ENCODE measurements at places on chromosomes 4 and X.

- no peak for DNase-seq
Observed at GRCh38 chr4:98284640-98285046, 23.5 kb downstream of the RAP1GDS1 start.

DNA sequence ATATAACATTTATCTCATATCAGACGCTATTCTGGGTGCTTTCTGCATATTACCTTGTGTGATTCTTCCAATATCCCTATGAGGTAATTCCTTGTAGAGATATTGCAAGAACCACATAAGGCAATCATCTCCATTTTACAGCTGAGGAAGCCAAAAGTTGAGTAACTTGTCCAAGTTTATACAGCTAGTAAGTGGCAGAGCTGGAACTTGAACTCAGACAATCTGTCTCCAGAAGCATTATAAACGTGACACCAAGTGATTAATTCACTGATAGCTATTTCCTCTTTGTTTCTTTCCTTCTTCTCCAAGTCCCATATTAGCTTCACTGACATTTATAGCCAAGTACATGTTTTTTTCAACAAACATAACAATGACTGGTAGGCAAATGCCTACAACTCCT, 7.3 kb downstream of the EMCN start:
- no peak for DNase-seq

GRCh38 chr4:43782391-43782790, 666.2 kb downstream of the KCTD8 start:
- no peak for DNase-seq

GRCh38 chr4:38503689-38504395, 160.2 kb upstream of the KLF3 start:
- DNase-seq, result no peak

DNA sequence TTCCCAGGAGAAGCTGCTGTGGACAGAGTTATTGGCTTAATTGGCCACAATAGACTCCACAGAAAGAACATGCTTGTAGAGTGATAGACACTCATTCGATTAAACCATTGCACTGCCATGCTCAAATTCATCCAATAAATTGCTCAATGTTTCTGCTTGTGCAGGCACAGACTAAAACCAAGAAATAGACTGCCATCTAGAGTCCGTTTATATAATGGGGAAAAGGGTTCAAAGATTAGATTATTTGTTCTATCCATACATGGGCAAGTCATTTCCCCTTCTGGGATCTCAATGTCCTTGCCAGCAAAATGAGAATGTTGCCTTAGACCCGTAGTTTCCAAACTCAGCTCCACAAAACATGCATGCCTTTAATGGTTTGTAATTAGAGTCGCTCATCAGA, 8.7 kb downstream of the SMIM10 start:
- no peak for DNase-seq

DNA sequence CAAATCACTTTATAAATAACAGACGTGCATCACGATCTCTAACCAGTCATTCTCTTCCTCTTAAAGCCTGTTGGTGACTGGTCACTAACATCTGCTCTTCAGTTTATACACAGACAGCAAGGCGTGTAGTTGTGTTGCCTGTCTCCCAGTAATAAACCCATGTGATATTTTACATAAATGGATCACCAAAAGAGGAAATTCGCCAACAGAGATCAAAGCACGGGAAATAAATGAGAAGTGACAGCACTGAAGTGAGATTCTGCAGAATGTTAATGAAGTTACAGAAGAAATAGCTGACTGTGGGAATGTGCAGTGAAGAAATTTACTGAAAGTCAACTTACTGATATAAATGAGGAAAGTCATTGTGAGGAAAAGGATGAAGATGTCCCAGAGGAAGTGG, 47.0 kb downstream of the AFF1 start:
- DNase-seq, result no peak

- DNase-seq, result no peak
Observed at GRCh38 chrX:121569609-121570008, 522.2 kb downstream of the GLUD2 start.

DNA sequence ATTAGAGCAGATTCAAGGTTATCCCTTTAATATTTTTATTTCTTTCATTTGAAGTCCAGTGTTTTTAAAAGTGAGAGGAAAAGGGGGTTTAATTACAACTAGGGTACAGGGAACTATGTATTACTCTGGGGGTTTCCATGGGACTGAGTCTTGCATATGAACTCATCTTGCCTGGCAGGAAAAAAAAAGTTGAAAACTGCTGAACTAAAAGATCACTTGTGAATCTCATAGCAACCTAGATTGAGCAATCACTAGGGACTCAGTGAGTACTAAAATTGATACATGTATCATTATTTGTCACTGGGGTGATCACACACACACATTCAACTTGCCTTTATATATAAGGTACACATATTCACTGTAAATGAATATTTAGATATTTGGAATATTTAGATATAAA, 180.7 kb upstream of the SFRP2 start:
- no peak for DNase-seq

DNA sequence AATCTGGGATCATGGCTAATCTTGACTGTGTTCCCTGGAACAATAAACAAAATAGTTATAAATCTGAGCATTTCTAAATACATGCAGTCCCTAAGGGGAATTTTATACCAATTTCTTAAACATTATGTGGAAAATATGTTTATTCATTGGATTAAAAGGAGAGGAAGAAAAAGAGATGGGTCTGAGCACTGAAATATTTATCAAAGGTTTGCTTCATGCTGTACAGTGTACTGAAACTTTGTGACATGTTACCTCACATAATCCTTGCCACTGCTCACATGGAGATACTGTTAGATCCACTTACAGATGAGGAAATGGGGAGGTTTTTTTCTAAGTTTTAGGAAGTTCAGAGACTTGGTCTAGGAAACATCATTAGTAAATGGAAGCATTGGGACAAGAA, 443.6 kb downstream of the SPRY1 start:
- DNase-seq, result no peak

GRCh38 chr4:59818656-59819055, 1381.5 kb upstream of the ADGRL3 start:
- DNase-seq, result no peak

- no peak for DNase-seq
Observed at GRCh38 chrX:103276581-103277002, at the start of gene TCEAL5. TCEAL5 (minus strand) TSS chrX:103276750; CDS start chrX:103274563, 2,187 bp downstream.

DNA sequence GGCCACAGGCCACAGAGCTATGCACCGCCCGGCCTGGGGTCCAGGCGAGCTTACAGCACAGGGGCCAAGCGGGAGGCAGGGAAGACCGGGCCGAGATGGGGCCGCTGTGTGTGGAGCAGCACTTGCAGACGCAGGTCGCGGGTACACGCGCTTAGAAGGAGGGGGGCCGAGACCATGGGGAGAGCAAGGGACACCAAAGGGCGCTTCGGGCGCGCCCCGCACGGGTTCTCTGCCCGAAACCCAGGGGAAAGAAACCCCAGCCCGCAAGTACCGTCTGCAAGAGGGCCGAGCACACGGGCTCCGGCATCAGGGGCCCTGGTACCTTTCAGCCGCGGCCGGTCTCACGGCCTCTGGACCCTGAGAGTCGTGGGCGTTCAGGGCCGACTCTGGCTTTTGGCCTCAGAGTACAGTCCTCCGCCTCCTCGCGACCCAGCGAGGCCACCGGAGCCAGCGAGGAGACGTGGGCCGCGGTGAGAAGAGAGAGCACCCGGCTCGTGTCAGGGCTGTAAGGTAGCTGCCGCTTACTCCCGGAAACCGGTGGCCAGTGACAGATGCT, 342 bp downstream of the EOLA2 start:
- no peak for DNase-seq

- DNase-seq, result no peak
Observed at GRCh38 chr4:96379524-96379923, 539.6 kb downstream of the PDHA2 start.
